Small intestine (tissue), 16 donors: ENCODE measurements at places on chromosomes 4 and X.

GRCh38 chr4:11615601-11616000, 186.9 kb upstream of the HS3ST1 start:
- DNase-seq = no peak

- no peak for DNase-seq
Observed at GRCh38 chrX:29488919-29489318, 726.4 kb upstream of the MAGEB2 start.

DNA sequence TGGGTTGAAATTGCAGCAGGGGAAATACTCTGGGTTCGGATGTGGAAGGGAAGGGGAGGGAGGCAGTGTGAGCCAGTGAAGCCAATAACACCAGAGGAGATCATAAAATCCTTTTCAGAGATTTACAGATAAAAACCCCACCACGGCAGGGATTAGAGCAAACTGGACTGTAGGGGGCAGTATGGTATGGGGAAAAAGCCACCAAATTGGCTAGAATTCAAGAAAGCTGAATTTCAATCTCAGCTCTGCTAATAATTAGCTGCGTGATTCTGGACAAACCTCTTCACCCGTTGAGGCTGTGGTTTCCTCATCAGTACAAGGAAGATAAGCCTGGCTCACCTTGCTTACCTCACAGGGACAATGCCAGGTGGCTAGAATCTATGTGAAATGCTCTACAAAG, 108.1 kb downstream of the ATG4A start:
- peak; percentile 67 for DNase-seq

DNA sequence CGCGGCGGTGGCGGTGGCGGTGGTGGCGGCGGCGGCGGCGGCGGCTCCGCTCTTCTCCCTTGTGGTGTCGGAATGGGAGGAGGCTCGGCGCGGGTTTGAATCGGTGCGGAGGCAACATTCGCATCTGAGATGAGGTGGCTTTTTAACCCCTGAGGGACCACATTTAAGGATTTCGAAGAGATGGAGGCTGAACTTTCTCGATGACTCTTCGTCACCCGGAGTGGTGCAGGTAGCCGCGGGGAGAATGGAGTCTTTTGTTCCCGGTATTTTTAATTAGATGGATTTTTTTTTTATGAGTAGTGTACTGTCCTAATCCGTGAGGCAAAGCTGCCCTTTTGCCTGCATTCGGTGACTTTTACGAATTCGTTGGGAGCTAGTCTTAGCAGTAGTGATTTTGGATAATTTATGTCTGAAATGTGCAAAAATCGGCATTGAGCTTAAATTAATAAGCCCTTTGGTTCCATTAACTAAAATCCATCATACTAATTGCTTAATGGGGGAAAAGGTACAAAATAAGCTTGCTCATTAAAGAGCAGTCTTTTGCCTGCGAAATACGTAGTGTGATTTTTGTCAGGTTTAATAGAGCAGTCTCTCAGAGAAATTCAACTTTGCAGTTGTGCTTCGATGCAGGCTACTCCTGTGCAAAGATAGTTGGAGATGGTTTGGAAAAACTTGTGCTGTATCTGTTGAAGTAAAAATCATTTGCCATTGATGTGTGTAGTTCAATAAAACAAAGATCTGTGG, 206.2 kb downstream of the TENM3 start:
- peak; percentile 19 for DNase-seq

DNA sequence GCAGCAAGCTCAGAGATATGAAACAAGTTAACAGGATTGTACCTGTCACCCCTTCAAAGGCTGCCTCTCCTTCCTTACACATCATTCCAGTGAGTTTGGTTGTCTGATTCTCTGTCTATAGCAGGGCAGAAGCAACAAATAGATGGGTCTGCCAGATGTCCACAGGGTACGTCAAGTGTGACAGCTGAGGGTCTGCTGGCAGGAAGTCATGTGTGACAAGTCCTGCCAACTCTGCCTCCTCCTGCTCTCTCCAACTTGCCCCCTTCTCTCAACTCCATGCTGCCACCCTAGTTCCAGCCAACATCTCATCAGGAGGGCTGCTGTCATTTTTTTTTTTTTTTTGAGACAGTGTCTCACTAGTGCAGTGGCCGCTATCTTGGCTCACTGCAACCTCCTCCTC, 109.2 kb downstream of the NSUN7 start:
- DNase-seq = no peak

DNA sequence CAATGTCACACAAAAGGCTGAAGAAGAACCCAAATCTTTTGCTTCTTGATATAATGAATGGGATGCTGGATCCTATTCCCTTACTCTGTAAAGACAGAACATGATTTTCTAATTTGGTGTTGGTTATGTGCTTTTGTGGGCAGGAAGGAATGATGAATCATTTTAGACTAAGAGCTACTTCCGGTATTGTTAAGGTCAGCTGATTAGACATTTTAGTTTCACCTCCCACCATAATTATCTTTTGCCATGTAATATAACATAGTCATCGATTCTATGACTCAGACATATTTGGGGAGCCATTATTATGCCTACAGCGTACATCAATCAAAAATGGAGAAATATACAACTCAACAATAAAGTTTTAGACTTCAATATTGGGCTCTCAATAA, 265.3 kb downstream of the ZNF674 start:
- DNase-seq = no peak
